ENCODE measurements at places on chromosomes 4 and X.
A peak's percentile ranks its signal among the peaks of the same experiment; 100 is the strongest.

- DNase-seq = no peak
Measured at GRCh38 chr4:32268863-32269262, 1548.7 kb downstream of the PCDH7 start.

GRCh38 chr4:142079959-142080358, 443.6 kb downstream of the IL15 start:
- DNase-seq = no peak

- no peak for DNase-seq
Measured at GRCh38 chrX:22577181-22577580, 304.5 kb downstream of the CBLL2 start.

GRCh38 chr4:108649863-108650211, 562 bp upstream of the OSTC start:
- no peak for DNase-seq

- DNase-seq = no peak
Measured at GRCh38 chr4:60885011-60885410, 315.1 kb upstream of the ADGRL3 start.

DNA sequence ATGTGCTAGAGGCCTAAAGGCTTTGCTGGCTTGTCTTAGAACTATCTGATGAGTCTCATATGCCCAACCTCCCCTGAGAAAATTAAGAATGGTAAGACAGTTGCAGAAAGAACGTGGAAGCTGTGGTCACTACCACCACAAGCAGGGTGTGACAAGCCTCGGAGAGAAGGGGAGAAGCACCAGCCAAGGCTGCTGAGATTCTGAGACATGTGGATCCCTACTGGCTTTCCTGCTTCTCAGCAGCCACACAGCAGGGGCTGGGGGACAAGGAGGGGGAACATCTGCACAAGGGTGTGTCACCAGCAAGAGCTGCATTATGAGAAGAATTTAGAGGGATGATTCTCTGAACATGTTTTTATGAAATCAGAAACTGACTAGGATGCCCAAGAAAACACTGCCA, 19.4 kb downstream of the TAPT1 start:
- DNase-seq = no peak

- DNase-seq = no peak
Measured at GRCh38 chrX:72566448-72566847, 6.2 kb downstream of the HDAC8 start.

DNA sequence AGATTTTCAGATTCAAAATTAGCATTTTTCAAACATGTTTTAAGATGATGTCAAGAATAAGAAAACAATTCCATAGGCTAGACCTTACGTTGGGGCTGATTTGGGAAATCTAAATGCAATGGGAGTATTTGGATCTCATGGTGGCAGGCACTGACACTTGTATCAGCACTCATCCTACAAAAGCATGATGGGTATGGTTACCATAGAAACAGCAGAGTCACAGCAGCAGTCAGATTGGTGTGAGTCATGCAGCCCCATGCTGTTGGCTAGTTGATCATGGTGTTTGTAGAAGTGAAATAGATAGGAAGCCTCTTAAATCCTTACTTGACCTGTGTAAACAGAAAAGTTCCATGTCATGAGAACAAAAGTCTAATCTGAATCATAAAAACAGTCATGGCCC, 1637.3 kb upstream of the PABPC4L start:
- no peak for DNase-seq

DNA sequence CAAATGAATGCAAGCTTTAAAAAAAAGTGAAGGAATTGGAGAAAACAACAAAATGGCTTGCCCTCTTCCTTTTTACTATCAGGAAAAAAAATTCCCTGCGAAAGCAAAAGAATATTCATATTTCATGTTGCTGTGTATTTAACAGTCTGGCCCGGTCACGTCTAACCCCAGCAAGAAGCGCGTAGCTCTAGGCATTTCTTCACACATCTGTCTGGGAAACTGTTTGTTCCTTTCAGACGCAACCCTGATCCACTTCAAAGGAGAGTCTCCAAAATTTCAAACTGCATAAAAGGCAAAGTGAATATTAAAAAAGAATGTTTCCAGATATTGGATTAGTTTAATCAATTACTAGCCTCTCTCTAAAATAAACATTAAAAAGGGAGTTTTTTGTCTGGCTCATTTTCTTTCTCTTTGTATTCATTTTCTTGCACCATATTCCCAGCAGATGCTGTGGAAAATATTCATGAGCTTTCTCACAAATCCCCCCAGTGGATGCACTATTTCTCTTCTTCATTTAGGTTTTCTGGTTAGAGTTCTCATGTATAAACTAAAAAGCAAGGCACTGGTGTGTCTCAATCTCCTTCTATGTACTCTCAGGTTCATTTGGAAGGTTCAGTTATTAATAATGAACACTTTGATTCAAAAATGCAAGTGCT, 145.3 kb downstream of the MID1 start:
- no peak for DNase-seq

DNA sequence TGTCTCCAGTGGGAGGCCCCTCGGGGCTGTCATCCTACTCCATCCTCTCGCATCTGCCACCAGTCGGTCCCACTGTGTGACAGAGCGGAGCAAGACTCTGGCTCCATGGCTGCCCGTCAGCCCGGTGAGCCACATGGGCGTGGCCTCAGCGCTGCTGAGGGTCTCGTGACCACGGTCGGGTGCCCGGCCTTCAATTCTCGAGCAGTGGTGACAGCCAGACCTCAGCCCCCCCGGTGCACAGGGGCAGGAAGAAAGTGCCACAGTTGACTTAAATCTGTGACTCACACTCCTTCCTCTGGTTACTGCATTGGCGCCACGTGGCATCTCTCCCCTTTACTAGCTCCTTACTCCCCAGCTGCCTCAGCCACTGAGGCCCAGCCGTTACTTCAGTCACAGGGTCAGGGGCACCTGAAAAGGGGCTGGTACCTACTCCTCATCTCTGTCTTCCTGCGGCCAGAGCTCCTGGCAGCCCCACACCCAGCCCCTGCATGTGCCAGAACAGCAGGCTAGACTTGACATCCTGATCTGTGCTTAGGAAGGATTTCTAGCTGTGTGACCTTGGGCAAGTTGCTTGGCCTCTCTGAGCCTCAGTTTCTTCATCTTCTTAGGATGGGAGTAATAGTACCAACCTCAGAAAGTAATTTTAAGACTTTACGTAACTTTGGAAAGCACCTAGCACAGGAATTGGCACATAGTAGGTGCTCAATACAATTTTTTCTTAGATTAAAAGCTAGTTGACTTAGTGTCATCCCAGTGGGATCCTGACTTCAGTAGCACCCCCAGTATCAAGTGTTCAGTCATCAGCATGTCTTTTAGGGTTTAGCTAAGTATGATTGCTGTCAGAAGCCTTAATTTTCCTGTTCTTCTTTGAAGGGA, 66.1 kb downstream of the TNIP2 start:
- no peak for DNase-seq

DNA sequence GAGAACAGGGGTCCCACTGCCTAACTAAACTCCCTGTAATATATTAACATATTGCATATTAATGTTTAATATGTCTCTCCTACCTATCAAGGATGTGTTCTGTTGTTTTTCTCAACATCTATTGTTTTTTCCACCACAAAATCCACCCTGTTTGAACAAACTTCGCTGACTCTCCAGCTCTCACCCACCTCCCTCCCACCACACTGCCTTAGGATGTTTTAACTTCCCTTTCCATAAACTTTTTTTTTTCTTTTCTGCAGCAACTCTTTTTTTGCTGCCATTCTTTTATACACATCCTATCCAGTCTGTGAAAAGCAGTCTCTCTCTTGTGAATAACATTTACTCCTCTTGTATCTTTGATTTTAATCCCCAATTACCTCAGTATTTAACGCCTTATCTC, 226.1 kb downstream of the PCDH7 start:
- DNase-seq = no peak

DNA sequence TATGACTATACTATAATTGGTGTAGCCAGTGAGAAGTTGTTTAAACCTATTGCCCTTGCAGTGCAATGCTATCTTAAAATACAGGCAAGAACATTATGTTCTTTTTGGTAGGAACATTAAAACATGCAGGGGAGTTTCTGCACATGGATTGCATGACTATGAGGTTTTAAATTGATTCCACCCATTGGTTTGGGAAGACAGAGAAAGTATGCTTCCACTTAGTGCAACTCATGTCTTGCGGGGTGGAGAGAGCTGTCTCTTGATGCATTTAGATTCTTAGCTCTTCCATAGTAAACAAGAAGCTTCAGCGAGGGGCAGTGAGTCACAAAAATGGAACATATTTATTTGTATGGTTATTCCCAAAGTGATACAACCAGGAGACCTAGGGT, 39.5 kb upstream of the RASL11B start:
- DNase-seq = no peak

- no peak for DNase-seq
Measured at GRCh38 chrX:20437683-20438082, 171.0 kb upstream of the RPS6KA3 start.

GRCh38 chrX:36160081-36160480, 240.5 kb downstream of the CFAP47 start:
- DNase-seq = no peak

GRCh38 chr4:57504139-57504538, 394.0 kb upstream of the IGFBP7 start:
- DNase-seq = no peak

GRCh38 chr4:125770814-125771398, 456.2 kb downstream of the FAT4 start:
- no peak for DNase-seq

DNA sequence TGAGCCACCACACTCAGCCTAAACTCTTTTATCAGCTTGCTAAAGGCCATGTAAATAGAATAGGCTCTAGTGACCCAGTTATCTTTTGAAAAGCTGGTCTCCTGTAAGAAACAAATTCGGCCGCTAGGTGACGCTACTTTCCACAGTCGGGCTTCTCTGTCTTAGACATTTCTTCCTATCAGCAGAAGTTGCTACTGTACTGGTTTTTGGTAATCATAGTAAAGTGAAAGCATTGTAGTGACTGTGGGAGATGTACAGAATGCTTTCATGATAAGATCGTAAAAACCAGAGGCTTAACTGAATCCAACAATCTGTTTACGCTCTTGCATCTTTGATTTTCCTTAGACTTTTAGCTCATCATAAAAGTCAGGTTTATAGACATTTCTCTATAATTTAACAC, 82.6 kb downstream of the GK start:
- peak; percentile 79 for DNase-seq

GRCh38 chrX:45009371-45010000, 136.5 kb downstream of the KDM6A start:
- no peak for DNase-seq

GRCh38 chrX:132933170-132933569, 25.3 kb downstream of the HS6ST2 start:
- DNase-seq = no peak

GRCh38 chr4:1718095-1718850, 2.9 kb downstream of the TMEM129 start:
- no peak for DNase-seq

- no peak for DNase-seq
Measured at GRCh38 chrX:42119076-42119475, 195.7 kb upstream of the CASK start.

All from stimulated activated CD4-positive, alpha-beta T cell treated with anti-CD3 and anti-CD28 coated beads, Interleukin-2, amount 100 ng/mL, for 24 hours (primary cell).